ENCODE measurements at places on chromosomes 13 and 19.

DNA sequence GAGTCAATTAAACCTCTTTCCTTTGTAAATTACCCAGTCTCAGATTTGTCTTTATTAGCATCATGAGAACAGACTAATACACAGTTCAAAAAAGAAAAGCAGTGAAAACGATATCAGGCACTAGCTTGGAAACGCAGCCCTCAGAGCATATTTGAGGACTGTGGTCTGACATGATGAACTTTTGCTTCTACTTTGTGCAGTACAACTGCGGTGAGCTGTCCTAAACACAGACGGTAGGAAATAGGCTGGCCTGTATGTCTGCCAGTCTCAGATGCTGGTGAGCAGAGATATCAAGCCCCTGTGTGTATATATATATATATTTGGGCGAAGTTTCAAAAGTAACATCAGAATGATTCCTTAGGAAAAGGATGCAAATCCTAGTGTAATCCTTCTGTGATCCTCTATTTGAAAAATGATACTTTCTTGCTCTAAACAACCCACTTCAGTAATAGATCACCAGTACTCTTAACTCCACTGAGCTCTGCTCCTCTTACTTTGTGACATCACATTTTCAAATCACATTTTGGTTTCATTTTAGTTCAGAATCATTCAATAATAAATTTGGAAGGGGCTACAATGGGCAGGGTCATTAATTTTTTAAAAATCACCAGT, 74.4 kb downstream of the TNFRSF19 start:
- DNase-seq = no peak

- DNase-seq = no peak
These were observed 13.7 kb downstream of the RRAS start for GRCh38 chr19:49626226-49626625.

DNA sequence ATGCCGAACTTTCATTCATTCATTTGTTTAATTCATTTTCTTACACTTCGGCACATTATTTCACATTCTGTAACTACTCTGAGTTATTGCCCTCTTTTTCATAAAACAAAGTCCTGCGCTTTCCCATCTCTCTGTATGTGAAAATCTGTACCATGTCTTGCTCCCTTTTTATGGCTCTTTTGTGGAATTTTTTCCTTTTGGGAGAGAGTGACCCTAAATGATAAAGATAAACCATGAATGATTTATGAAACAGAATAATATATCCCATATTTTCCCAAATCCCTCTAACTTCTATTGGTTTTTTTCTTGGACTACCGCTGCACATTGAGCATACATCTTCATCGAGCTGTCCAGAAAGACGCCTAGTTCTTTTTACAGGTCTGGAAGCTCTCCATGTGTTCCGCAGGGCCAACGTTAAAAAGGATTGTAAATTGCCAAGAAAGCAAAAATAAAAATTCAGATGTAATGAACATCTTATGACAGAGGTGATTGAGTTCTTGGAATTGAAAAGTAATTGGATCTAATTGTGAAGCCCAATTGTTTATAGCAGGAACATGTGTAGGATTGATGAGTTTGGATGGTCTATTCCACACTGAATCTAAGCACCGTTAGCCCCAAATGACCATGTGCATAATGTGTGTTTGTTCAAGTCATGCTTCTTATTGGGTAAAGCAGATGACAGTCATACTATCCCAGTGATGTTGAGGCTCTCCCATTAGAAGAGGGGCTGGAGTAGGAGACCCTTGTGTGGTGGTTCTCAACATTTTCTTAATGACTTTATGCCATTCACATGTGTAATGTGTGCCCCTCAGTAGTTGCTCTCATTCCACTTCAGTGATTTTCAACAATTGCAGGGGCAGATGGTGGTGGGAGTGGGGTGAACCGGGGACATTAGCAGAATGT, 378.9 kb downstream of the DLEU7 start:
- DNase-seq = no peak

DNA sequence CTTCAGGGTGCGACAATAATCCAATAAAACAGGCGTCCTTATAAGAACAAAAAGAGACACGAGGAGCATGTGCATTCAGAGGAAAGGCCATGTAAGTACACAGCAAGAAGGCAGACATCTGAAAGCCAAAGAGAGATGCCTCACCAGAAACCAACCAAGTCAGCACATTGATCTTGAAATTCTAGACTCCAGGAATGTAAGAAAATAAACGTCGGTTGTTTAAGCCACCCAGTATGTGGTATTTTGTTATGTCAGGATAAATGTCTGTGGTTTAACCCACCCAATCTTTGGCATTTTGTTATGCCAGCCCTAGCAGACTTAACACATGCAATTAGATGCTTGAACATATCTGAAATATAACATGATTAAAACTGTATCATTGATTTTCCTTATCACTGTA, 452.0 kb downstream of the SLITRK6 start:
- no peak for DNase-seq

- DNase-seq = no peak
These were observed 29.2 kb downstream of the NLRP5 start for GRCh38 chr19:56015756-56016155.

GRCh38 chr19:38684078-38684861, 36.8 kb downstream of the ACTN4 start:
- DNase-seq = no peak

- DNase-seq = peak; percentile 70
These were observed 11.8 kb downstream of the LRRC4B start for GRCh38 chr19:50556282-50557008.

- DNase-seq = no peak
These were observed 1.4 kb upstream of the VSTM2B start for GRCh38 chr19:29524201-29524911.

- DNase-seq = no peak
These were observed 1.3 kb upstream of the SHANK1 start for GRCh38 chr19:50720921-50721381.

GRCh38 chr13:45445053-45445452, 19.7 kb upstream of the COG3 start:
- no peak for DNase-seq

GRCh38 chr19:31783592-31783991, 434.4 kb upstream of the TSHZ3 start:
- DNase-seq = no peak

GRCh38 chr19:33295621-33296487, 6.5 kb downstream of the CEBPA start:
- DNase-seq = no peak

DNA sequence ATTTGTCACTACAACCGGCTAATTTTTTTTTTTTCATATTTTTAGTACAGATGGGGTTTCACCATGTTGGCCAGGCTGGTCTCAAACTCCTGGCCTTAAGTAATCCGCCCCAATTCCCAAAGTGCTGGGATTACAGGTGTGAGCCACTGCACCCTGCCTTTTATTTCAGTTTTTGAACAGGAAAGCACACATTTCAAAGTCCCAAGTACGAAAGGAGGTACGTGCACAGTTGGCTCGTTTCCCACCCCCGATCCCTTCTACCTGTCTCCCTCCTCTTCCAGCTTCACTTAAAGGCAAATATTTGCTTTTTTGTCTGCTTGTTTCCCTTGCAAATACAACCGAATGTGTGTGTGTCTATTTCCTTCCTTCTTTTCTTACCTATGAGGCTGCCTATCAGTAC, 30.5 kb downstream of the ZIC5 start:
- no peak for DNase-seq
